ENCODE measurements at places on chromosomes 2 and 18. TPM values are rescaled to one million over a fixed set of nuclear protein-coding genes. Genes with fewer than 3 reads are reported as not detected.

- no peak for DNase-seq
Observed at GRCh38 chr2:202754936-202755335, 116.6 kb downstream of the ICA1L start.

DNA sequence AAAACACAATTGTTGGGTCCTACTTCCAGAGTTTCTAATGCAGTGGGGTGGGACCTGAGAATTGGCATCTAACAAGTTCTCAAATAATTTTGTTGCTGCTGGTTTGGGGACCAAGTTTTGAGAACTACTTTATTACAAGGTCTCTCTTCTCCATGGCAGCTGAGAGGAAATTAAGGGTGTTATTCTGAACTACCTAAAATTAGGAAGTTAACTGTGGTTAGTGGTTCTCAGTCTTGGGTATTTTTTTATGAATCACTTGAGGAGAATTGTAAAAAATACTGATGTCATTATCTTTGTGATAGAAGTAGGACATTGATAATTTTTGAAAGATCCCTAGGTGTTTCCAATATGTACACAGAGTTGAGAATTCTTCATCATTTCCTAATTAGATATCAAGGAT is 210.2 kb downstream of the MC4R start:
- no peak for DNase-seq

- no peak for DNase-seq
Observed at GRCh38 chr2:150357770-150358467, 129.5 kb downstream of the RND3 start.

Gene PSME4
- total RNA-seq = 67.0 TPM

- no peak for DNase-seq
Observed at GRCh38 chr2:200147371-200147770, 159.1 kb upstream of the SPATS2L start.

- no peak for DNase-seq
Observed at GRCh38 chr18:8357320-8357719, 251.9 kb upstream of the RAB12 start.

Gene IL18RAP
- 0.12 TPM for total RNA-seq

DNA sequence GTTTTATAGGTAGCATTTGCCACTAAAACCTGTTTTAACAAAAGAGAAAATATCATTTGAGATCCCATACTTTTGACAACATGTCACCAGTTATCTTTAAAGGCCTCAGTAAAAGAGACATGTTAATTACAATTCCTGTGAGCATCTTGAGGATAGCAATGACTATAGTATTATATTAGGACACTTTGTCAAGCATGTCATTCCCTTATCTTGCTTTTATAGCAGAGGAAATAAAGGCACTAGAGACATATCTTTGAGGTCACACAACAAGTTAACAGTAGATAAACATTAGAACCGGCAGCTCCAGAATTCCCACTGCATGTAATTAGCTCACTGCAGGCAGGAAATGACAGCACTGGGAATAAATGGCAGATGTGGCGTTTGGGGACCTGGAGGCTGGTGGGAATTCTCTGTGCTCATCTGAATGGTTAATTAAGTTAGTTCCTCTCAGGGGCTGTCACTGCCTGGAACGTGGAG is 25.9 kb downstream of the LYPD6B start:
- no peak for DNase-seq

GRCh38 chr2:105183555-105184323 is 57.8 kb upstream of the GPR45 start:
- no peak for DNase-seq

All from psoas muscle (tissue), 8 donors.